ENCODE measurements at places on chromosomes 1 and 21. TPM values are rescaled to one million over a fixed set of nuclear protein-coding genes. Genes with fewer than 3 reads are reported as not detected.

The PIGC gene
- polyA plus RNA-seq = 15.8 TPM

The CPLANE2 gene
- 7.5 TPM for polyA plus RNA-seq

The OPRD1 gene
- polyA plus RNA-seq = not detected

The DIRAS3 gene
- 14.6 TPM for polyA plus RNA-seq

The PCP4 gene
- polyA plus RNA-seq = not detected

All from IMR-90 (cell line).